ENCODE measurements at places on chromosomes 2 and 18.

DNA sequence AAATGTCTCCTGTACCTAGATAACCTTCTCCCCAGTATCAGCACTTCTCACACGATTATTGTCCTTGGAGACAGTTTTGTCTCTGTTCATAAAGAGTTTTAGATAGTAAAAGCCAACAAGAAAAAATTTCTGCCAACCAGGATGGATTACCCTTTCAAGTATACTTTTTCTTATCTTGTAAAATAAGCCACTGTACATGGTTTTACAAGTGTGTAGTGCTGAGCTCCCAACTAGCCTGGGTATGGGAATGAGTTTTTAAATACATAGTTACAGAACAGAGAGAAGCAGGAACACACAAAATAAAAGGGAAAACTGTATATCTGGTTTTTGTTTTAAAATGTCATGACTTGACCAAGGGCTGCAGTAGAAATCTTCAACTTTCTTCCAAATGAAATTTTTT is 76.7 kb downstream of the C18orf54 start:
- DNase-seq = no peak

DNA sequence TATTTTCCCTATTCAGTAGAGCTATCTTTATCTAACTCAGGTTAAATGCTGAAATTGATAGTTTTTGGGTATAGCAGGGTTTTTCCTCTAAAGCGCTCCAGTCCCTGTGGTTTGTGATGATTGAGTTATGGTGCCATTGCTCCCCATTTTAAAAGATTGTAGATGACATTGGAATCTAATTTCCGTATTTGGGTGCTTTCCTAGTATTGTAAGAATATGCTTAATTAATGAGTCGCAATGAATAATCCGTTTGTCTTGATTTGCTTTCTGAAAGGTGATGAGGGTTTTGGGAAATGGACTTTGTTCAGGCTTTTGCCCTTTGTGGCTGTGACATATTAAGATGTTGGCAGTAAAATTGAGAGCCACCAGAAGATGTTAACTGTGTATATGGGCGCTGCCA is 3.9 kb downstream of the RPS7 start:
- DNase-seq = no peak

DNA sequence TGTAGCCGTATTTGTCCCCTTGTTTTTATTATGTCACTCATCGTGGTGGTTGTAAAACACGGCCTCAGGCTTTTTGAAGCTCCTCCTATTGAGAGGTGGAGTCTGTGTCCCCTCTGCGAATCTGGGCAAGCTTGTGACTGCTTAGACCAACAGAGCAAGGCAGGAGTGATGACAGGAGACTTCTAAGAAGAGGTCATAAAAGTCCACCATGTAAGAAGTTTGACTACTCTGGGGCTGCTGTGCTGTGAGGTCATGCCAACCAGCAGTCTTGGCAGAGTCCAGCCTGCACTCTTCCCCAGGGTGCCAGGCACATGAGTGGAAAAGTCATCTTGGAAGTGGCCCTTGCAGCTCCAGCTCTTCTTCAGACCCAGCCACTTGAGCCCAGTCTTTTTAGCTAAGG is 83.8 kb upstream of the SPTBN1 start:
- DNase-seq = no peak

DNA sequence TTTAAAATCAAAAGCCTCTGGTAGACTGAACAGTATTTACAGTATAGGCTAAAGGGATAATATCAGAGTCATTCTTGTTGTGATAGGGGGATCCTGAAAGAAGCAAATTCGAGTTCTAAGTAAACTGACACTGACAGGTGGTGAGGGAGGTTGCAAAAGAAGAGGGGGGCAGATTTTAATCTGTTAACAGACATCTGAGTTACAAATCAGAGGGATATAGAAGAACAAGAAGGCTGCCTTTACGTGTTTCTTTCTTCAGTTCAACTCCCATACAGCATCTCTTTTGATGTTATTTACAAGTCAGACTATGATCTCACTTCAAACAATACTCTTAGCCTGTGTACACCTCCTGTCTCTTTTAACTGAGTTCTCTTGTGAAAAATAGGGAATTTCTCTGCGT is 16.3 kb upstream of the ITGA4 start:
- no peak for DNase-seq

- peak; percentile 8 for DNase-seq
These were observed 8.7 kb downstream of the INPP5D start for GRCh38 chr2:233068762-233069418.

GRCh38 chr2:145038041-145038525 is 518.2 kb upstream of the ZEB2 start:
- no peak for DNase-seq

GRCh38 chr2:44679584-44679983 is 261.9 kb upstream of the SIX3 start:
- no peak for DNase-seq

DNA sequence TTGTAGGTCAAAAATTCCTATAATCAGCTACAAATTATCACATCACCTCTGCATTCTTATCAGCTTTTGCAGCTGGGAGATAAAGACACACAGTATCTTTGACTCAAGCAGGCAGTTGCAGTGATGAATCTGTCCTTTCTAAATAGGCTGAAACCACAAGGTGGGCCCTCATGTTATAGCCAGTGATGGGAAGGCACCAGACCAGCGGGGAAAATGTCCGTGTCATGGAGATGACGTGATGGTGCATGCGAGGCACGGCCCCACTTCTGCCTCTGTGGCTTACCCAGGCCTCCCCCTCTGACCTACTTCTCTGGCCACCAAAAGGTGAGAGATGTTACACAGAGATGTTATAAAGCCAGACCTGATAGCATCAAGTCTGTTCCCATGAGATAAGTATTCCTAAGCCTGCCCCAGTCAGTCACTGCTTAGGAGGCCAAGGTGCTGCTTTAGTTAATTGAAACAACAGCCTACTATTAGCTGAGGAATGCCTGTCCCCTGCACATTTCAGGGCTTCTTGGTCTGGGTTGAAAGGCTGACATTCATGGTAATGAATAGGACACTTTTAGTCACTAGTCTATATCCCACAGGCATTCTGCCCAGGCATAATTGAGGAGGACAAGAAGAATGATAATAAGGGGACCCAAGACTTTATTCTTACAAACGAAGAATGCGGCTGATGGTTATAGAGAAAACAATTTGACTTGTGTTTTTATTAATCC is 327.9 kb downstream of the LPIN1 start:
- DNase-seq = no peak

- DNase-seq = no peak
These were observed 210.9 kb downstream of the DYM start for GRCh38 chr18:49249521-49249920.

- DNase-seq = no peak
These were observed 2.7 kb downstream of the STARD7 start for GRCh38 chr2:96205888-96206287.

- DNase-seq = no peak
These were observed 43.8 kb upstream of the ITPRID2 start for GRCh38 chr2:181847702-181848101.

- DNase-seq = no peak
These were observed 1.8 kb downstream of the RTKN start for GRCh38 chr2:74439803-74440377.

- no peak for DNase-seq
These were observed 1010.9 kb upstream of the NXPH2 start for GRCh38 chr2:139790807-139791752.

- no peak for DNase-seq
These were observed 241.4 kb upstream of the CXCR4 start for GRCh38 chr2:136359121-136359965.

GRCh38 chr2:144738749-144739148 is 218.8 kb upstream of the ZEB2 start:
- no peak for DNase-seq

DNA sequence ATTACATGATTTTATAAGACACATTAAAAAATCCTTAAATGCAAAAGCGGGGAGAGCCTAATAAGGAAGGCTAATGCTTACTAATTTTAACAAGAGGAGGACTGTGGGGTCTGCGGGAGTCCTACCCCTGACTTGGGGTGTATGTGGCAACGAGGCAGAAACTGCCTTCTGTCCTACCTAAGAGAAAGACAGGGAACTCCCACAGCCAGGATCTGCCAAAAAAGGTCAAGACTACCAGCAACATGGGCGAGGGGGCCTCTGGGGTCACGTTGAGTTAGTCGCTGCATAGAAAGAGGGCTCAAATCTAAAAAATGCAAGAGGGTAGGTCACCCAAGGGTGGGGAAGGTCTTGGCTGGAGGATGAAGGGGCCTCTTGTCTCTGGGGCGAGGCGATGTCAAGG is 529 bp upstream of the AMER3 start:
- DNase-seq = no peak

GRCh38 chr2:162475661-162476060 is 131.7 kb downstream of the GCA start:
- no peak for DNase-seq

GRCh38 chr2:208820014-208820688 is 413.6 kb downstream of the PTH2R start:
- DNase-seq = no peak
